ENCODE measurements at places on chromosomes 7 and 10.

- no peak for DNase-seq
Measured at GRCh38 chr10:73366381-73367298, 8.0 kb upstream of the CFAP70 start.

DNA sequence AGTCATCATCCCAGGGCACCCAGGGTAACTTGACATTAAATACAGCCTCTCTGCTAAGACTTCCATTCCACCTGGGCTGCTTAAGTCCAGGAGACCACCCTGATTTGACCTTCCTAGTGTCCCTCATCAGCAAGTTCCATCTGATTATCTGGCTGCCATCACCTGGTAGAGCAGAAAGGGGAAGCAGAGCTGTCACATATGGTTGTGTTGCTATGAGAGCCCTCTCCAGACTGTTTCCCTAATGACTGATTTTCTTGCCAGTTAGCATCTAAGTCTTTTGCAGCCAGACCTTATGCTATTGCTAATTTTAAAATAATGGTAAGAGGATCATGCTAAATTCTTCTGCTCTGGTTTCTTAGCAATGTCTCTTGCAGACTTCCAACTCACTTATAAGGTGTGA lies 38.7 kb downstream of the KCNH2 start:
- DNase-seq, result no peak

DNA sequence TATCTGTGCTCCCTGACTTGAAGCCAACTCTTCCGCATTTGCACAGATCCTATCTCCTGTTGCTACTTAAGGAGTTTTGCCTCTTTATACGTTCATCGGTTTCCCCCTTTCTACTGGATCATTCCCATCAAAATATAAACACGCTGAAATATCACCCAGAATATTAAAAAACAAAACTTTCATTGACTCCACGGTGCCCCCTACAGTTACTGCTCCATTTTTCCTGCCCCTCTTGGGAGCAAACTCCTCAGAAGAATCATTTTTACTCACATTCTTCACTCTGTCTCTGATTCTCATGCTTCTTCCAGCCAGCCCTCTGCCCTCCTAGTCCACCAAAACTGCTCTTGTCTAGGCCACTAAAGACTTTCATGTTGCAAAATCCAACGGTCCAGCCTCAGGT lies 66.4 kb downstream of the MYOF start:
- DNase-seq, result no peak

DNA sequence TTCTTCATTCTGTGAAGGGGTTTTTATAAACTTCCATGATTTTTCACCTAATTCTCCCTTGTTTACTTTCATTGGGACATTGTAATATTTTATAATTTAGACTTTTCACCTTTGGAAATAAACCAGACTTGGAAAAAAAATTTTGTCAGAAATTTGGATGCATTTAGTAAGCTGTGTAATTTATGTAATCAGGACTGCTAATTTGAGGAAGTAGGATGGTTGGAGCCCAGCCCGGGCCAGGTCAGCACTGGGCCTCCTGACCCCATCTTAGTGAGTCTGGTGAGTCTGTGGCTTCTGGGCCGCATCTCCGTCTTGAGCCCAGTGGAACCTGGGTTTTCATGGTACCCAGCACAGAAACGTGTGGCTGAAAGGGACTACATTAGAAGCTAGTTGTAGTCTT lies 27.6 kb upstream of the ZNF32 start:
- no peak for DNase-seq

GRCh38 chr10:37739181-37739580 lies 118.2 kb downstream of the ZNF248 start:
- no peak for DNase-seq

- no peak for DNase-seq
Measured at GRCh38 chr10:70970830-70971229, 82.5 kb upstream of the PCBD1 start.

DNA sequence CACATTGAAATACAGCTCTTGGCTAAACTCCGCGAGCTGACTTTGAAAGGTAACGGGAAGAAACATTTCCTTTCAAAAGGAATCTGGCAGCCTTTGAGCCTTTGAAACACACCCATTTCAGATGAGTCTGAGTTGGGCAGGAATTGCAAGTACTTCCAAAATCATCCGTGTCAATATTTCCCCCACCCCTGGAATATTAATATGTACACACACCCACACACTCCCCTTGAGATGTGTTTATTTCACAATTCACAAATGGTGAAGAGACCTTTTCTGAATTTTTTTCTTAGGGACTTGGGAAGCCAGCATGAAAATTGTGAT lies 438.7 kb upstream of the NRP1 start:
- no peak for DNase-seq

GRCh38 chr7:128738570-128739047 lies 550 bp upstream of the CALU start:
- no peak for DNase-seq

- DNase-seq, result no peak
Measured at GRCh38 chr7:12386313-12386740, 17.3 kb downstream of the VWDE start.

DNA sequence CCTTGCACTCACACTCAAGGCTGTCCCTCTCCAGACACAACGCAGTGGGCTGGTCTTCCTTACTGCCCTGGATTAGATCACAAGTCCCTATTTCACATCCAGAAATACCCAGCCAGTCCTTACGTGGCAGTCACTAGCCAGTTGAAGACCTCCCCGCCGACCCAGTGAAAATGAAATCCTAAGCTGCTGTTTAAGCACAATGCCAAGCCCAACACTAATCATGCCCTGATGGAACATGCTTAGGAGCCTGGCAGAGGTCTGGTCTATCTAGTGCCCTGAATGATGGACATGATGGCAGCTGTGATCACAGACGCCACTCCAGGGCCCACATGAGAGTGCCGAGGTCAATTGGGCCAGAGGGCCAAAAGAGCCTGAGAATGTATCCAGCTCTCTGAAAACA lies 389.0 kb downstream of the GRID1 start:
- no peak for DNase-seq

DNA sequence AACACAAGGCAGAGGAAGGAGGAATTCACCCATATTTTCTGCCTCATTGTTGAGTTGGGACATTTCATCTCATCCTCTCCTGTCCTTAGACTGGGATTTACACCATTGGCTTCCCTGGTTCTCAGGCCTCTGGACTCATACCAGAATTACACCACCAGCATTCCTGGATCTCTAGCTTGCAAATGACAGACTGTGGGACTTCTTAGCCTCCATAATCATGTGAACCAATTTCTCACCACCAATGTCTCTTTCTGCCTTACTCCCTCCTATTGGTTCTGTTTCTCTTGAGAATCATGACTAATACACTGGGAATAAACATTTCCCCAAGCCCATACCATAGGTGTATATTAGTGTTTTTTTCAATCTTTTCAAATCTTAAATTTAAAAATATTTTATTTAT lies 2.9 kb upstream of the ZNF33A start:
- no peak for DNase-seq

DNA sequence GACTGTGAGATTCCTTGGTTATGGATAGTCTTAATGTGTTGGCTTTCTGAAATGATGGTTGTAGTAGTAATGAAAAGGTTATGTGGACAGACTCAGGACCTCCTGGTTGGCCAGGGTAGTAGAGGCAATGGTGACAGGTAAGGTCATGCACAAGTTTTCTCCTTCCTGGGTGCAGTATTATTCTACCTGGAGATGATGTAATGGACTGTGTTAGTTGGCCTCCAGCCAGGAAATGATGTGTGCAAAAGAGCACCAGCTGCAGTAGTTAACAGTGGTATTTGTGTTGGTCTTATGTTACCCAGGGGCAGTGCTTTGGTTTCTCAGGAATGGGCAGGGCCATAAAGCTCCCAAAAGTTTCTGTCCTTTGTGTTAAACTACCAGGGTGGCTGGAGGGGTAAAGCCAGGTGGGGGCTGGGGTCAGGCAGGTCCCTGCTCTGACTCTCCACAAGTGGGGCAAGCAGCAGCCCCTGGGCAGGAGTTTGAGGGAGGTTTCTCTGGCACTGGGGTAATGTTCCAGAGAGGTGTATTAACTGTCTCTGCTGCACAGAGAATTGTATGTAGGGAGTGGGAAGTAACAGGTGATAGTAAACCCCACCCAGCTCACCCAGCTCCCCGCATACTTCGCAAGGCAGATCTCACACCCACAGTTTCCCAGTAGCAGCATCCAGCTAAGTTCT lies 36.3 kb downstream of the GPR22 start:
- no peak for DNase-seq

DNA sequence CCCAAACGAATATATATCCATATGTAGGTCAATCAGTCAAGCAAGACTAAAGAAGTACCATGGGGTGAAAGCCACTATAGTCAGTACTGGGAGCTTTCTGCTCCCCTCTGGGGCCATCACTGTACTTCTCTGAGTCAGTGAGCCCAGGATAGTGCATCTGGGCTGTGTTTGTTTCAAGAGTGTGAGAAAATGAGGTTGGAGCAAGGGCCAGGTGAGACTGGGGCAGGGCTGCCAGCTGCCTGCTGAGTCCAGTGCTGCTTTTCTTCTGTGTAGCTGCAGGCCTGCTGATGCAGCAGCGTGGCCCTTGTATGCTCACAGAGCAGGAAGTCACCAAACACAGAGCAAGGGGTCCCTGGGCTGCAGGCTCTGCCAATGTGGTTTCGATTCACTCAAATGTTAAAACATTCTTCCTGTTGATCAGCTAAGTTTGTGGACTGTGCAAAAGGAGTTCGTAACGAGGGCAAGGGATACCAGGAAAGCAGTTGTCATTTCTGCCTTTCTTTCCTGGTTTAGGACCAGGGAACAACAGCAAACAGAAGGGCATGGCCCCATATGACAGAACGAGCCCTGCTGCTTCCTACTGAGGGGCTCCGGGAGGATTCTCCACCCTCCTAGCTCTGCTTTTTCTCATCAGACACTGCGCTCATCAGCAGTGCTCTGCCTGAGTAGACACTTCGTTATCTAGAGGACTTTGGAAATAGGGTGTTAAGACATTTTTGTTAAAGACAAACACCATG lies 65.4 kb upstream of the TNS3 start:
- no peak for DNase-seq

- no peak for DNase-seq
Measured at GRCh38 chr10:102704915-102705314, 9.3 kb downstream of the ARL3 start.

DNA sequence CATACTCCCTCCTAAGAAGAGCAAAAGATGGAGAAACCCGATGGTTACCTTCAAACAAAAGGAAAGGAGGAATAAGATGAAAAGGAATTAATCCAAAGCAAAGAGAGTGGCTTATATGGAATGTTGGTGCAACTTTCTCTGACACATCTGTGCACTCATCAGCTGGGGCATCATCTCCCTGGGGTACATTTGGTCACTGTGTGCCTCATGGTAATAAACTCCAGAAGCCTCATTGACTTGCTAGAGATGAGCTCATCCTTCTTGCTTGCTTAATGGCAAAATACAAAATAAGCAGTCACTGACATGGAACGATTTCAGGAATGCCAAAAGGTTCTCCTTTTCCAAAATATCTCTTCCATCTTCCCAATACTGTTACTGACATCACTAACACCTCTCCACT lies 22.5 kb downstream of the CAV1 start:
- no peak for DNase-seq

DNA sequence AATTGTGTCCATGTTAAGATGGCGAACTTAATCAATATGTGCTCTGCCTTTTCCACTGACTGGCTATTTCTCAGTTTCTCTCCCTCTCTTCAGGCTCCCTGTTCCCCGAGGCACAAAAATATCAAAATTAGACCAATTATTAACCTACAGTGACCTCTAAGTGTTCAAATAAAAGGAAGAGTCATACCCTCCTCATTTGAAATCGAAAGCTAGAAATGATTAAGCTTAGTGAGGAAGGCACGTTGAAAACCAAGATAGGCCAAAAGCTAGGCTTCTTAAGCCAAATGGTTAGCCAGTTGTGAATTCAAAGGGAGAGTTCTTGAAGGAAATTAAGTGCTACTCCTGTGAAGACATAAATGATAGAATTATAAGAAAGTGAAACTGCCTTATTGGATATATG lies 81.1 kb upstream of the MBL2 start:
- no peak for DNase-seq

DNA sequence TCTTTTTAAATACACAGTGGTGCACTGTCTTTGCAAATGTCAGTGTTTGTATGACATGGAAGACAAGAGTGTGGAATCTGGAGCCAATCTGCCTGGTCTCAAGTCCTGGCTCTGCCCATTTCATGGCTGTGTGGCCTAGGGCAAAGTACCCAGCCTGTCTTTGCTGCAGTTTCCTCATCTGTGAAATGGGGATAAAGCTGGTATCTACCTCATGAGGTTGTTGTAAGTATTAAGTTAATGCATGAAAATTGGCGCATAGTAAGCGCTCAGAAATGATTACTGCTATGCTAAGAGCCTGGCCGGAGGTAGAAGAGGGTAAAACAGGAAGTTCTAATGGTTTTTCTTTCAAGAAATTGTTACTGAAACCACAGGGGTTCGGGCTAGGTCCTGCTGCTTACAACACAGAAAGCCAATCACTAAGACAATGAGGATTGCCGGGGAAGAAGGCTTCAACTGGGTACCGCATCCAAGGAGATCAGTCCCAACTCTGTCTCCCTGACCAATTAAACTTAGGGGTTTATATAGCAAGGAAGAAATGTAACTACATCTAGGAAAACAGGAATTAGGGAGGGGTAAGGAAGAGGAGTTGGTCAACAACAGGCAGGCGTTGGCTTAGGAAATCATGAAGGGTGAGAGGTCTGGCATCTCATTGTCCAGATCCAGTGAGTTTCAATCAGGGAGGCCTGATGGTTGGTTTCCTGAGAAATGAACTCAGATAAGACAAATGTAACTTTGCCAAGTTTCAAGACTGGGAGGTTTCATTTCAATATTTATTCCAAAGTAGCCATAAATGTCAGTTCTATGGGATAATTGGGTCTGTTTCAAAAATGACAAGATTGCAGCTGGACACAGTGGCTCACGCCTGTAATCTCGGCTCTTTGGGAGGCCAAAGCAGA lies 57.0 kb downstream of the CHST3 start:
- no peak for DNase-seq

DNA sequence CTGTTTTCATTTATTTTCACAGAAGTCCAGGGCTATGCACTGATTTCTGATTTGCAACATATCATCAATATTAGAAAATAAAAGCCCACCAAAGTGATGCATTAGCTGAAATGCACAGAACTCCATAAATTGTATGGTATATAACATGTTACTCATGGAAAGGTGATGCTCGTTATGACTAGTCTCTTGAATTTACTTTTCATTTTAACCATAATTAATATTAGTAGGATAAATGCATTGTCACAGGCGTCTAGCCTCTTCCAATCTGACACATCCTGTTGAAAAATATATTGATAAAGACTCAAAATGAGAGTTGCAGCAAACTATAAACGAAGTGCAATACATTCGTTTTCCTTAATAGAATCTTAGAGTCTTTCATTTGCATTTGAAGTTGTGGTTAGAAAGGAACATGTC lies 92.4 kb downstream of the CPED1 start:
- no peak for DNase-seq

DNA sequence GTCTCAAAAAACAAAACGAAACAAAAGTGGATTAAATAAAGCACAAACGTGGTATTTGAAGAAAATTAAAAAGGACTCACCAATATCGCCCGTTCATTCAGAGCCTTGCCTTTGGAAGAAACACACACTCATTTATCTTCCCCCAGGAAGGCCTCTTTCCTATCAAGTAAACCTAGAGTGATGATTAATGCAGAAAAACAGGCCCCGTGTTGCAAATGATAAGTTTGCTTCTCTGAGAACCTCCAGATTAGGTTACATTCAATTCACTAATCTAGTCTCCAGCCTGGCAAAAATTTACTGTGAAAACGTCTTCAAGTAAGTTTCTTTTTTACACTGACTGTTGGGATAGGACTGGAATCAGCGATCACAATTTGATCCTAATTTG lies 78.0 kb upstream of the C1GALT1 start:
- DNase-seq, result no peak

Data from lower lobe of right lung (tissue), 2 donors.